ENCODE measurements at places on chromosomes 2 and 18.
A peak's percentile ranks its signal among the peaks of the same experiment; 100 is the strongest.

- DNase-seq, result no peak
Observed at GRCh38 chr2:240455272-240455646, 19.8 kb downstream of the GPC1 start.

DNA sequence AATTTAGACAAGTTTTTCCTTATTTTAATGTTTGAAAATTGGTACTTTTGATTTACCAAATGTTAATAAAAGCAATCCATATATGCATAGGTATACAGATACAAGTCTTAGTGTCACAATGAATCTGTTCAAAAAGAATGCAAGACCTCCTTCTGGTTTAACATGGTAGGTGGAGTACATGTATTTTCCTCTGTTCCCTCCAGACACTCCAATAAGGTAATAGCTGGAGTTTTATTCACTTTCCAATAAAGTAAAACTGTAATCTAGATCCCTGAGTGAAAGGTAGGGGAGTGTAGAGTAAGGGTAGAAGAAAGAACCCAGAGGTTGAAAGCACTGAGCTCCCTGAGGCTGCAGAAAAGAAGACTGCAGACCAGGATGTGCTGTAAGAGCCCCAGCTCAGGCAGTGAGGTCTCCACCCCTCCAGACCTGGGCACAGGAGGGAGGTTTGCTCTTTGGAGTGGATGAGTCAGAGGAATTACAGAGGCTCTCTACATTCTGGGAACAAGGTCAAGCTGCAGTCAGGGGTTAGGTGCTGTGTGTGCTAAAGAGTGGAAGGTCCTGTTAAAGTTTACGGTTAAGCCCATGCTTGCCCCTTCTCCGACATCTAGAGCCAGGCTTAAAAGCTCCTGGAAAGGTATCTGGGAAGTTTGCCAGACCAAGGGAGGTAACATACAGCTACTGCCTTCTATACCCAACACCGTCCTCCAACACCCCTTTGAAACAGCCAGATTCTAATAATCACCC lies 27.6 kb upstream of the STAT1 start:
- DNase-seq, result no peak

GRCh38 chr2:195967336-195967735 lies 101.3 kb downstream of the DNAH7 start:
- DNase-seq, result no peak

DNA sequence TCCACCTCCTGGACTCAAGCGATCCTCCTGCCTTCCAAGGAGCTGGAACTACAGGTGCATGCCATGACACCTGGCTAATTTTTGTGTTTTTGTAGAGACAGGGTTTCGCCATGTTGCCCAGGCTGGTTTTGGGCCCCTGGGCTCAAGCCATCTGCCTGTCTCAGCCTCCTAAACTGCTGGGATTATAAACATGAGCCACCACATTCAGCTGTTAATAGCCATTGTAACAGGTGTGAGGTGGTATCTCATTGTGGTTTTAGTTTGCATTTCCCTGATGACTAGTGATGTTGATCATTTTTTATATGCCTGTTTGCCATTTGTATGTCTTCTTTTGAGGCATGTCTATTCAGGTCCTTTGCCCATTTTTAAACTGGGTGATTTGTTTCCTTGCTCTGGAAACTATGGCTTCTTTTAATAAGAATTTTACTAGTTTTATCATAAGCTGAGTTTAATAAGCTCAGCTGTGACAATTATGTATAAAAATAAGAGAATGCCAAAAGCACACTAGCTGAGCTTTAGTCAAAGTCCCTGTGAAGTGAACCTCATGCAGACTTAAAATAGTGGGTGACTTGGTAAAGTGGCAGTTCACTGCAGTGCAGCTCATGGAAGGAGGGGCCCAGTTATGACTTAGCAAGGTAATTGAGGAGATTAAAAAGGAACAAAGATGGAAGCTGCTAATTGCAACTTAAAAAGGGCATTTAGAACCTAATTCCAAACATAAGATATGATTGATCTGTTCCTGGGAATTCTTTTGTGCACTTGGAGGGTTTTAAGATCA lies 465.1 kb downstream of the TGIF1 start:
- DNase-seq, result no peak

GRCh38 chr2:105399207-105399861 lies 483 bp upstream of the FHL2 start:
- no peak for DNase-seq

GRCh38 chr2:129499747-129500146 lies 479.7 kb upstream of the RAB6C start:
- no peak for DNase-seq

- DNase-seq, result no peak
Observed at GRCh38 chr18:2939317-2939716, 73.6 kb downstream of the LPIN2 start.

- no peak for DNase-seq
Observed at GRCh38 chr2:230601510-230601909, 111.1 kb upstream of the CAB39 start.

GRCh38 chr2:180562378-180562777 lies 418.0 kb upstream of the UBE2E3 start:
- no peak for DNase-seq

- DNase-seq, result no peak
Observed at GRCh38 chr2:80068038-80068731, 236.4 kb downstream of the LRRTM1 start.

DNA sequence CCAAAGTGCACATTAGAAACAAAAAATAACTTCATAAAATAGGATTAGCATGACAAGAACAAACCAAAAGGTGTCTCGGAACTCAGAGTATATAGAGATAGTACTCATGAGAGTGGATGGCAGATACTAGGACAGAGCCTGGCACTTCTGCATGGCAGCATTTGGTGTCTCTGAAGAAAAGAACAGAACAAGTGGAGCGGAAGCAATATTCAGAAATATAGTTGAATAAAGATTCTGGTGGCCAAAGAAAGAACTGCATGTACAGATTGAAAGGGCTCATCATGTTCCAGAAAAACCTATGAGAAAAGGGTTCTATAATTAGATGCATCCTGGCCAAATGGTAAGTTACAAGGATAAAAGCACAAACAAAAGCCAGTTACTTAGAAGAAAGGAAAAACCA lies 90.9 kb downstream of the CCDC138 start:
- DNase-seq, result no peak

- DNase-seq, result no peak
Observed at GRCh38 chr2:45904946-45905631, 253.6 kb downstream of the PRKCE start.

DNA sequence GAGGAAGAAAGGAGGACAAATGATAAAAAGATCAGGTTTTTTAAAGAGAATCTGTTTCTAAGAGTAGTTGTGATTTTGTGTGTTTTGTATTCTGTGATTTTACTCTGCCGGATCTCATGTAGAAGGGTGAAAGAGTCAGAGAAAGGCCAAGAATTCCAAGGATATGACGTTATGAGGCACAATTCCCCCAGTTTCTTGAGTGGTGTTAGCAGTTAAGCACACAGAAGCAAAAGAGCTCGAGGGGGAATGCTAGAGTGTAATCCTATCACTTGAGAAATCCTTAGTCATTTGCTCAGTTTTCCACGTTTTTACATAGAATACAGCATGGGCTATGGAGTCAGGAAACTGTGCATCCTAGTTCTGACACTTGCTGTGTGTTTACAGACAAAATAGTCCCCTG lies 34.8 kb downstream of the METTL4 start:
- no peak for DNase-seq

GRCh38 chr2:170152421-170152820 lies 25.5 kb upstream of the MYO3B start:
- DNase-seq, result no peak

DNA sequence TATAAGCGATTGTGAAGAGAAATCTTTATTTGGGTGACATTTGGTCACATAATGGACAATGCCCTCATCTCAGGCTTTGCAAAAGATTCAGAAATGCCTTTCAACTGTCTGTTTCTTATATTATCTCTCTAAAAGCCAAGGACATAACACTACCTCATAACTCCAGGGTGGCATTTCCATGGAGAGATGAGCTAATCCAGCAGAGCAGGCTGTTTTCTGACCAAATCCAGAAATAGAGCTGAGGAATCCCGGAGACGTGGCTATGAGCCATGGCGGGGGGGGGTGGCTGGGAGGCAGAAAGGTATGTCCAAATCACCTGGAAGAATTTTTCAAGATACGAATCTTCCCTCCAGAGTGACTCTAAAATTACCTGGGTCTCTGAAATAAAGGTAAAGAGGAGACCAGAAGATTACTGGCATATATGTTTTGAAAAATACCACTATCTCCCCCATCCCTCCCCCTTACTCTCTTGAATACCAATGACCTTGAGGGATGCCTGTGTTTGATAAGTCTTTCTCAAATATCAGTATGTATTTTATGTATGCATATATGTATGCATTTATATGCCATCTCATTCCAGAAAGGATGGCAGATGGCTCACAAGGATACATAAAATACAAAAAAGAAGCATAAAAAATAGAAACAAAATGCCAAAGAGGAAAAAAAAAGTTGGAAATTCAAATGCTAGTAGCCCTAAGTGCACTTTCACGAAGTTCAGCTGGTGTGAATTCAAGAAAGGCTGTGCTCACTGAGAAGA lies 296.0 kb upstream of the MGAT5 start:
- DNase-seq, result no peak

DNA sequence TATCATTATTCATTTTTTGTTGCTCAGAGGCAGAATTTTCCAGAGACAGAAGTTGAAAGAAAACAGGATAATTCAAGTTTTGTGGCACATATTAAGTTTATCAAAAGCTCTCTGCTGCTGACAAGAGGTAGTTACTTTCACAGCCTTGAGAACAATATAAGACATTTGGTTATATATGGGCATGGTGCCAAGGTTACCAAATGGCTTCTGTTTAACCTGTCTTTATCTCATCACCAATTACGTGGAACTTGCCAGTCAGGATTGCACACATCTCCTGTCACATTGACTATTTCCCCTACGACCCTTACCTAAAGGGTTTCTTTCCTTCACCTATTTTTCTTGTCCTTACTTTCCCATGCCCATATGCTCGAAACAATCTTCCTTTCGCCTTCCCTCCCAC lies 35.9 kb downstream of the KLF7 start:
- no peak for DNase-seq

DNA sequence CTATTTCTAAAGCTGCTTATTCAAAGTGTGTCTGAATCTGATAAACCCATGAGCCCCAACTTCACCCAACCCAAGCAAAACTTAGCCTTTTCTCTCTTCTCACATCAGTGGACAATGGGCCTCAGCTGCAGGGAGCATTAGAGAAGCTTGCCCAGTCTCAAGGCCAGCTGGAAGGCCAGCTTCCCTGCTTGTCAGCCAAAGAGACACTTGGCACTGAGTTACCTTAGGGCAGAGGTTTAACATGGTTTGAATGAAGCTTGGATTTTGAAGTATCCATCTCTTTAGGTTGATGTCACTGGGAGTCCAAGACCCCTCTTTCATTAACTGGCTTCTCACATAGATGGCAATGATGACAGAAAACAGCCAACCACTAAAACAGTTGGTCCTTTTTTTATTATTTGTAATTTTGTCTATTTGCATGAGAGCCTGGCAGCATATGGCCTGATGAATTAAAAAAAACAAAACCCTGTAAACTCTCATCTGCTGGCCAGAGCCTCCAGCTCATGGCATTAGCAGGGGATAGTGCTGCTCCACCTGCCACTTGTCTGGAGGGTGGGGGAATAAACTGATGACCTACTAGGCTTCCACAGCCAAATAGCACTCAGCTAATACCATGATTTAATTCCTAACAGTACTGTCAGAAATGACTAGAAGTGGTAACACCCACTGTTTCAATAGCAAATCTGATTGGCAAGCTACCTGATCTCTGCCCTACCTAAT lies 137.0 kb downstream of the UBE2E3 start:
- peak; percentile 93 for DNase-seq

- no peak for DNase-seq
Observed at GRCh38 chr2:98547092-98547790, 61.1 kb downstream of the COA5 start.

DNA sequence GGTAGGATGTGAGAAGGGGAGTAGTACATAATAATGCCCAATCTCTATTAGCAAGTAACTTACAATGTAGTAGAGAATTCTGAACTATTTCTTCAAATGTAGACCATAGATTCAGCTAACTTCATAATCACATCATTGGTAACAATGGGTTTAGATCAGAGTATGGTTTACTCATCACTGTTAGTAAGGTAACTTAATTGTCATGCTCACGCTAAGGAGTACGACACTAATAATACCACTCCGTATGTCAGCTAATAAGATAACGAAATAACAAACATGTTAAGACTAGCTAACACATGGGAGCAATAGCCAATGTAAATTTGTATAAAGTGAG lies 56.4 kb upstream of the CCDC141 start:
- DNase-seq, result no peak

DNA sequence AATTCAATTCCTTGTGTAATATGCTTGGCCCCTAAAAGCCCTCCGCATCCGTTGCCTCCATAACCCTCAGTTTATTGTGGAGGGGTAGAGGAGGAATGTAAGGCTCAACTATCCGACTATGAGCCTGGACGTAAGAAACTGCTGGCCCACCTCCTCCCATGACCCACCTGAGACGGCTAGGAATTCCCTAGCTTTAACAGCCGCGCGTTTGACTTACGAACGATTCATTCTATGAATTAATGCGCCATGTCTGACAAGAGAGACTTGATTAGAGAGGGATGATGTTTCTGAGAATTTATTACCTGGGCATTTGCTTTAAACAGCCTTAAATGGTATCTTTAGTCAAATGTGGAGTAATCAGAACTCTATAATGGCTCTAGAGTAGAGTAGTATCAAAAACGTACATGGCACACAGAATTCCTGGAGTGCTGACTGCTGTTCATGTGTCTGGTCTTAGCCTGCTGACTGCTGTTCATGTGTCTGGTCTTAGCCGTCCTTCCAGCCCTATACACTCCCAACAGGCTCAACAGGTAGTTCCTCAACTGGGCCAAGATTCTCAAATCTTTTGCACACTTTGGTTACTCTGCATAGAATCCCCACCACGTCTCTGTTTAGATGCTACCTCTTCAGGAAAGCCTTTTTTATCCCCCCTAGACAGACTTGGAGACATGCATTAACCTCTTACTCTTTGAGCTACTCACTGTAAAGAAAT lies 899 bp upstream of the GFPT1 start:
- DNase-seq, result no peak

- no peak for DNase-seq
Observed at GRCh38 chr18:48000701-48001100, 70.2 kb upstream of the SMAD2 start.

GRCh38 chr2:61379521-61379920 lies 91.4 kb downstream of the USP34 start:
- no peak for DNase-seq

GRCh38 chr2:172513935-172514586 lies 41.8 kb upstream of the PDK1 start:
- peak; percentile 24 for DNase-seq

DNA sequence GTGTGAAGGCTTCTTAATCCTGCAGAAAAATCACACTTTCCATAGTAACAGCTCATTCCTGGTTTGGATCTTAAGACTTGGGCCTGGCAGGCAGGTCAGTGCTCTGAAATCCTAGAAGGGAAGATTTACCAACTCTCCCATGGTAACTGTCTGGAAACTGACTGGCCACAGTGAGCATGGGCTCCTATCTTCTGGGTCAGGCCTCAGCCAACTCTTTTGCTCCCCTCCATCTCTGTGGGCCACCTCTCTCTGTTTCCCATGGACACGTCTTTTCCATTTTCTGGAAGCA lies 86.7 kb downstream of the ACAA2 start:
- no peak for DNase-seq

GRCh38 chr2:54966165-54966832 lies 84.0 kb downstream of the RTN4 start:
- no peak for DNase-seq

GRCh38 chr2:174994381-174994780 lies 10.8 kb downstream of the CHN1 start:
- DNase-seq, result no peak

GRCh38 chr2:159938395-159938794 lies 124.0 kb downstream of the PLA2R1 start:
- no peak for DNase-seq

GRCh38 chr2:148861367-148861766 lies 13.7 kb upstream of the KIF5C start:
- no peak for DNase-seq

GRCh38 chr2:219419331-219420197 lies 1.4 kb downstream of the DES start:
- no peak for DNase-seq
